ENCODE measurements at places on chromosomes 6 and 20.

DNA sequence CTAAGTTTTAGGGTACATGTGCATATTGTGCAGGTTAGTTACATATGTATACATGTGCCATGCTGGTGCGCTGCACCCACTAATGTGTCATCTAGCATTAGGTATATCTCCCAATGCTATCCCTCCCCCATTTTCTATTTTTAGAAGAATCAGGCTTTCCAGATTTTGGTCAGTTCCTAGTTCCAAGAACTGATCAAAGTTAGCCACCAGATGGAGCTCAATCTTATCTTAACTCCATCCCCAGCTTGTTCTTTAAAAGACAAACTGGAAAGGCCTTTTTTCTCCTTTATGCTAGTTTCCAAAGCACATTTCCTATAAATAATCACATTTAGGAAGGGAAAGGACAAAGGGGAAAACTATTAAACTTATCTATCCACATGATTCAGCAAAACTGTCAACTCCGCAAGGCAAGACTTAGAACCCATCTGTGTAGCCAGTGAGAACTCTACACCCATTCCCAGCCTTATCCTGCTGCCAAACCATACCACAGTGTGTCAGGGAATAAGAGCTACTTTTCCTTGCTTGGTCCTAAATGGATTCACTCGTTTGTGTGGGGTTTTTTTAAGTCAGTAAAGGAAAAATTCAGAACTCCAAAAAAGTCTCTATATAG lies 22.8 kb upstream of the KHDC1 start:
- peak; percentile 68 for DNase-seq

DNA sequence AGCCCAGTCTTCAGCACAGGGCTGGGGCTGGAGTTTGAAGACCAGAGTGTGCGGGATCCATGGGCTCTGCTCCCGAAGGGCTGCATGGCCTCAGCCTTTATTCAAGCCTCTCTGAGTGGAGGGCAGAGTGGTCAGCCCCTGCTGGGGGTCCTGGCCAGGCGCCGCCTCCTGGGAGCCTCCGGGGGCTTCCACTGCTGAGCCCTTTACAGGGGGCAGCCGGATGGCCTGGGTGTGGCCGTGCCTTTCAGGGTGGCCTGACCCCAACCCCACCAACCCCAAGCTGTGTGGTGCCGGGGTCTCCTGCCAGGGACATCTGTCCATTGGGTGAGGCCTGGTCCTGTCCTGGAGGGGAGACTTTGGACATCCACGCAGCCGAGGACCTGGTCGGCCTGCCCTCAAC lies 76.0 kb upstream of the SLCO4A1 start:
- DNase-seq = no peak

DNA sequence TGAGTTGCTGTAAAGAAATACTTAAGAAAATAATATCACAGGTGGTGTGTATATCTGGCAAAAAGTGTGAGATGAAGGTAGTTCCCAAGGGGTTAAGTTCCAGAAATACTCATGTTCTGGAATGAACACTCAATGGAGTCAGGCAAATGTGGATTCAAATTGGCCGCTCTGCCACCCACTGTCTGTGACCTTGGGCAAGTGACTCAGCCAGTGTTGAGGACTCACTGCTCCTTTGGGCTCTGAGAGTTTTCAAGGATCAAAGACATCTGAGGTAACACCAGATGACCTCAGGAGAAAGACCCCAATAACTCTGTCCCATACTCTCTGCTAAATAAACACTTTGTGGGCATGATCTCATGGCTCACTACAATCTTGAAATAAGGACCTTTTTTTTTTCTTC lies 59.2 kb upstream of the EYA2 start:
- DNase-seq = no peak

GRCh38 chr6:117264369-117264691 lies 1.0 kb upstream of the VGLL2 start:
- no peak for DNase-seq

GRCh38 chr6:123676793-123677192 lies 40.0 kb upstream of the TRDN start:
- no peak for DNase-seq
